NT2/D1 (cell line): ENCODE measurements at places on chromosomes 4 and X.
A peak's percentile ranks its signal among the peaks of the same experiment; 100 is the strongest.

DNA sequence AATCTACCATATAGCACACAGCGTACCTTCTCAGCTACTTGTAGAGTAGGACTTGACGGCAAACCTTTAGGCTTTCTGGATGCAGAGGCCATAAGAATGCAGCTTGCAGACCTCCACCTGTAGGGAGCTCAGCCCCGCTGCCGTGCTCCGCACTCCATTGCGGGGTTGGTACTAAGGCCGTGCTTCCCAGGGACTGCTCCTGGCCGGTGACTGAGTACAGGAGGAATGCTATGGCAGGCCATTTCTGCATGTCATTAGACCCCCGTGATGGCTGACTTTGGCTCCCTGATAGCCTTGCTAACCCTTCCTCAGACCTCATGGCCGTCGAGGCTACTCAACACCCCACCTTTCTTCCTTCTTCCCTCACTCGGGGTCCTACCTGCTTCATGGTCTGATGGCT lies 26.4 kb downstream of the TIGD2 start:
- no peak for DNase-seq

GRCh38 chr4:65617416-65617815 lies 52.9 kb downstream of the EPHA5 start:
- no peak for DNase-seq

- DNase-seq = no peak
These were observed 214.2 kb downstream of the ZNF674 start for GRCh38 chrX:46330981-46331380.

DNA sequence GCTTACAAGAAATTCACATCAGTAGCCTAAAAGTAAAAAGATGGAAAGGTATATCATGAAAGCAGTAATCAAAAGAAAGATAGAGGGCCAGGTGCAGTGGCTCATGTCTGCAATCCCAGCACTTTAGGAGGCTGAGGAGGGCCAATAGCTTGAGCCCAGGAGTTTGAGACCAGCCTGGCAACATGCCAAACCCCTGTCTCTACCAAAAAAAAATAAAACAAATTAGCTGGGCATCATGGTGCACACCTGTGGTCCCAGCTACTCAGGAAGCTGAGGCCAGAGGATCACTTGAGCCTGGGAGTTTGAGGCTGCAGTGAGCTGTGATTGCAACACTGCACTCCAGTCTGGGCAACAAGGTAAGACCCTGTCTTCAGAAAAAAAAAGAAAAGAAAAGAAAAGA lies 55.5 kb downstream of the GSPT2 start:
- DNase-seq = no peak

DNA sequence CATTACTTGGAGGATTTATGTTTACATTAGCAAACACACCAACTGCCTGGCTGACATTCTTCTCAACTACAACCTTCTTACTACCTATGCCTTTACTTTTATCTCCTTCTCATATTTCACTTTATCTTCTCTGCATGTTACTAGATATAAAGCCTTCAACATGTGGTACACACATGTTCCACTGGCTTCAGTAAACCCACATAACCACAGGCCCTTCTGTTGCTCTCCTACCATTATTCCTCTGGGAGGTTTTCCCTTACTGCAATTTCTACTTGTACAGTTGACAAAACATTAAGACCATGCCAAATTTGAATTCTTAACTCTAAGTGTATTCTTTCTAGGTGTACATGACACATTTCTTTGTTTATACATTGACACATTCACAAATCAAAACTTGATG lies 133.1 kb downstream of the ARAP2 start:
- DNase-seq = no peak

GRCh38 chrX:81355436-81355835 lies 153.5 kb downstream of the SH3BGRL start:
- no peak for DNase-seq

DNA sequence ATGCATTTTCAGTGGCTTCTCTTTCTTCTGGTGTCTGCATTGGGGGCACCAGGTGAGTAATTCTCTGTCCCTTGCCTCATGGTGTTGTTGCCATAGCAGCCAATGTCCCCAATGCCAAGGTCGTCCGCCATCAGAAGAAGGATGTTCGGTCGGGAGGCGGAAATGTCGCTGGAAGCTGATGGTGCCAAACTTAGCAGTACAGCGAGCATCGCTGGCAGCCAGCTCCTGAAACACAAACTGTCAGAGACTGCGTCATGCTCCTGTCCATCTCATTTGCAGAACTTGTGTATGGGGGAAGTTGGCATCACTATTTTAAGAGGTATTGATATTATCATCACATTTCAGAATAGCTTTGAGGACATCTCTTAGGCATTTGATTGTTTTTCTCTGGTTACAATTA lies 29.1 kb upstream of the ARSD start:
- no peak for DNase-seq

GRCh38 chr4:148420397-148420796 lies 21.8 kb downstream of the NR3C2 start:
- no peak for DNase-seq

DNA sequence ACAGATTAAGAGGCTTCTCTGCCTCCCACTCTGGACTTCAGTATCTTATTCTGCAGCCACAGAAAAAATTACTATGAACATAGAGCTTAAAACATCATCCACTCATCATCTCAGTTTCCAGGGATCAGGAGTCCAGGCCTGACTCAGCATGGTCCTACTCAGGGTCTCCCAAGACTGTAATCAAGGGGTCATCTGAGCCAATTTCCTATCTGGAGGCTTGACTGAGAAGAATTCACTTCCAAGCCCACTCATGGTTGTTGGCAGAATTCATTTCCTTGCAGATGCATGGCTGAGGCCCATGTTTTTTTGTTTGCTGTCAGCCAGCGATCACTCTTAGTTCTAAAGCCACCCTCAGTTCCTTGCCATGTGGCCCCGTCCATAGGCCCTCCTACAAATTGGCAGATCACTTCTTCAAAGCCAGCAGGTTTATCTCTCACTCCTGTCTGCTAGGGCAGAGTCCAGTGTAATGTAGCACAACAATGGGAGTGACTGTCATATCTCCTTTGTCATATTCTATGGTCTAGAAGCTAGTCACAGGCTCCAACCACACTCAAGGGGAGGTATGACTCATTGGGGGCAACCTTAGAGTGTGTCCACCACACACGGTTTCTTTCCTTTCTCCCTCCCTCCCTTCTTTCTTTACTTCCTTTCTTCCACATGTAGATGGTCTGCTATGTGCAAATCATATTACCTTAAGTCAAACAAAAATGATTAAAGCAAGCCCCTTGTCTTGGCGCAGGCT lies 251.6 kb downstream of the QDPR start:
- no peak for DNase-seq

DNA sequence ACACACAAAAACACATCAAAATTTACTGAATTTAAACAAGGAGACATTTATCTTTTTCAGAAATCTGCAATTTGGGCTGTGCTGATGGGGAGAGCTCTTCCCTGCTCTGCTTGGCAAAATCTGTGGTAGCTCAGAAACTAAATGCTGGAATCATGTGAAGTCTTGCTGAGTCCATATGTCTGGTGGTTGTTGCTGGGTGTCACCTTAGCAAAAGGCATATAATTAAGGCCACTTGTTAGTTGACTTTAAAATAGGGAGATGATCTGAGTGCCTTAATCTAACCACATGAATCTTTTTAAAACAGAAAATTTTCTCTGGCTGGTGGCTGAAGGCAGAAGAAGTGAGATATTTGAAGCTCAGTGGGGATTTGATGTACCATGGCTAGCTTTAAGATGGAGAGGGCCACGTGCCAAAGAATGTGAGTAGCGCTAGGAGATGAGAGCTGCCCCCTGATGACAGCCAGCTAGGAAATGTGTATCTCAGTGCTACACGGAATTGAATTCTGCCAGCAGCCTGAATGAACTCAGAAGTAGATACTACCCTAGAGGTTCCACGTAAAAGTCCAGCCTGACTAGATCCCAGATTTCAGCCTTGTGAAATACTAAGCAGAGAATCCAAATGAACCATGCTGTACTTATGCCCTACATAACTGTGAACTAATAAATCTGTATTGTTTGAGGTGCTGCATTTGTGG lies 7.6 kb upstream of the GUF1 start:
- DNase-seq = no peak

DNA sequence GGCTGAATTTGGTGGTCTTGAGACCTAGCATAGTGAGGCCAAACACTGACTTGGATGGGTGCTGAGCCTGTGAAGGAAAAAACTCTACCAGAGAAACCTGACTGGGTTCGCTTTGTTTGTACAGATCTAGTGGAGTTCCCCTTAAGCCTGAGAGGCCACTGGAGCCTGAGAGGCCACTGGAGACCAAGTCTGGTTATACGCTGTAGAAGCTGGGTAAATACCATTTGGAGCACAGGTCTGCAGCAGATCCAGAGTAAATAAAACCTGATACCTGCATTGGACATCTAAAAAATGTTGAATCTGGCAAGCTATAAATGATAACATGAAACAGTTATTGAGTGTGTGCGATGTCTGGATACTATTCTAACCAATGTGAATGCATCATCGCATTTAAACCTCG lies 104.3 kb upstream of the IGSF1 start:
- no peak for DNase-seq

DNA sequence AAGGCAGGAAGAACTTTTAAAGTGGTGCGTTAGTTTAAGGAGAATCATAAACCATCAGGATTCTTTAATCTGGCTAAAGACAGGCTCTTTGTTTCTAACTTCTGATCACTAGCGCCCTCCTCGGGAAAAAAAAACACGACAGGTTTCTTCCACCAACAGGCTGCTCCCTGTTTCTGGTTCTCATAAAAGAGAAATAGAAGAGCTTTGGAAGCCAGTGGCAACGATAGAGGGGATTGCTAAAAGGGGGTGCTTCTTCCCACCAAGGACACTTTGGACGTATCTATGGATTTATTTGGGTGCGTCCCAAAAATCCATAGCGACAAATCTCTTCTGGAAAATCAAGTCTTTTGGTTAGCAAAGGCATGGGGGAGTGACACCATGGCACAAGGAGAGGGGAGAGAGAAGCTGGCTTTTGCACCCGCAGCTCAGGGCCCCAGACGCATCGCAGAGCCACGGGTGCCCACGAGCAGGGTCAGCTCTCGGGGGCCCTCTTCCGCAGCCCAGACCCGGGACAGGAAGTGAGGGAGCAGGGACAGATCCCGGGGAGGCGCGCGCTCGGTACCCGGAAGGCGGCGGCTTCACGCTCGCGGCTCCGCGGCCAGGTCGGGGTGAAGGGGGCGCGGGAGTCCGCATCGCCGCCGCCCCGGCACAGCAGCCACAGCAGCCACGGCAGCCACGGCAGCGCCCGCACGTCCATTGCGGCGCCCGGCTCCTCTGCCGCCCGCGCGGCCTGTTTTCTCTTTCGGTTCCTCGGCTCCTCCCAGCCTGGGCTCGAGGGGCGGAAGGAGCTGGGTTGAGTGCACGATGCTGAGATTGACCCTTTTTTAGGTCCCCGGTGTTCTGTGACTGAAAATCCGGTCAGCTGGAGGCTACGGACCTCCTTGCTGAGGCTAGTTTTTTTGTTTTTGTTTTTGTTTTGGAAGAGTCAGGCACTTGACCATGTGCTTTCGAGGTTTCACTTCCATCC lies at the start of gene CTSO:
Gene CTSO (minus strand): TSS at position 716 of the 967 bp plus-strand sequence. CDS start 19 bp downstream, at position 697.
- DNase-seq = peak; percentile 46

GRCh38 chr4:186684889-186685309 lies 38.8 kb downstream of the FAT1 start:
- no peak for DNase-seq

GRCh38 chrX:65745427-65745826 lies 78.0 kb downstream of the MSN start:
- DNase-seq = no peak

DNA sequence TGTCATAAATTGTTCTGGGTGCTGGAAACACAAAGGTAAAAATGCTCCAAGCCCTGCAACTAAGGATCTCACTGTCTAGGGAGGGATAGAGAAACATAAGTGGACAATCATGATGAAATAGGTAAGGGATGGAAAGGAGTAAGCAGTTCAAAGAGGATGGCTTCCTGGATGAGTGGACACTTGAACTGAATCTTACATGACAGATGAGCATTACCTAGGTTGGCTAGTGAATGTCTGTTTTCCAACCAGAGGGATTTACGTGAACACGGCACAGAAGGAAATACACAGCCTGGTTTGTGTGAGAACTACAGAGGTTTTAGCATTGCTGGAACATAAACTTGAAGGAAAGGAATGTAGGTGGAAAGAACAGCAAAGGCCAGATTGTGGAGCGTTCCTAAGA lies 150.2 kb upstream of the GALNT7 start:
- DNase-seq = no peak

- no peak for DNase-seq
These were observed 42.5 kb downstream of the TFDP3 start for GRCh38 chrX:133175605-133176004.

- DNase-seq = no peak
These were observed 24.5 kb downstream of the KIAA0232 start for GRCh38 chr4:6806924-6807626.

DNA sequence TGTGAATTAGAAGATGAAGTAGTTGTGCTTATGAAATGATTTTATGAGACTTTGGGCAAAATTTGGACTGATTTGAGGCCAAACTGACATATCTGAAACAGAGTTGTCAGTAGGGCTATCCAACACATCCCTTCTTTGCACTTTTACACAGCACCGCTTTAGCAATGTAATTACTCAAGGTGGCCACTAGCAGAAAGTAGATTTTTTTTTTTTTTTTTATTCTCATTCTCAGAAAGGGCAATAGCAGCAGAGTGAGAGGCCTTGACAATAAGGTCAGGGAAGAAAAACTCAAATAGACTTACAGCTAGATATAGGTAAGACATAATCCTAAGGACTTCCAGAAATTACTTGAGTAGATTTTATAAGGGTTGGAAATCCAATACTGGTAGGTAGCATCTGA lies 414.3 kb downstream of the NAP1L3 start:
- DNase-seq = no peak

DNA sequence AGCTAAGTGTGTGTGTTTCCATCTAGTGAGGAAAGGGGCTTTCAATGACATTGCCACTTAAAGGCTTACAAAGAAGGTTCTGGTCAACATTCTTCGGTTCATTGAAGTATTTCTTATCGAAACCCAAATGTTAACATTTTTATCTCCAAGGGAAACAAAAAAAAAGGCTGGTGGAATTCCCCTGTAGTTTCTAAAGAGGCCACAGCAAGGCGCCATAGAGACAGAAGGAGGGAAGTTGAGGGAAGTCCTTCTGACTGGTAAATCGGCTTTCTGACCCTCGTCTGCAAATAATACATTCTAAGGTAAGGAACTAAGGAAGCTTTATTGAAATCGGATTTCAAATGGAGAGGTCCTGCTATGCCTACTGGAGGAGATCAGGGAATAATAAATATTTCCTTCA lies 1.7 kb upstream of the ZFP42 start:
- DNase-seq = peak; percentile 36

GRCh38 chr4:148790246-148790645 lies 348.0 kb upstream of the NR3C2 start:
- DNase-seq = no peak

GRCh38 chr4:163808011-163808410 lies 313.5 kb downstream of the TMA16 start:
- DNase-seq = no peak

DNA sequence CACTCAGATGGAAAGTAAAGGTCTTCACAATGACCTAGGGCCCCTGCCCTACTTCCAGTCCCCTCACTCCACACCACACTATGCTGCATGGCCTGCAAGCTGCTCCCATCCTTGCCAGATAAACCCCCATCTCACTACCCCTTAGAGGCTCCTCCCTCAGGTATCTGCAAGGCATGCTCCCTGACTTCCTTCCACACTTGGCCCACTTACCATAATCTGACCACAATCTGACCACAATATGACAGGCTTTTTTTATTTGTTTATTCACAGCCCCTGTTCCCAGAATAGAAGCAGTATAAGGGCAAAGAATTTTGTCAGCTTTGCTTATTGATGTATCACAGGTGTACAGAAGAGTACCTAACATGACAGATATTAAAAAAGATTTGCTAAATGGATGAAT lies 124.7 kb downstream of the CAMK2D start:
- DNase-seq = no peak

GRCh38 chrX:44874420-44875184 lies 1.6 kb downstream of the KDM6A start:
- no peak for DNase-seq
